CD8-positive, alpha-beta memory T cell (primary cell): ENCODE measurements at places on chromosomes 4 and X.

DNA sequence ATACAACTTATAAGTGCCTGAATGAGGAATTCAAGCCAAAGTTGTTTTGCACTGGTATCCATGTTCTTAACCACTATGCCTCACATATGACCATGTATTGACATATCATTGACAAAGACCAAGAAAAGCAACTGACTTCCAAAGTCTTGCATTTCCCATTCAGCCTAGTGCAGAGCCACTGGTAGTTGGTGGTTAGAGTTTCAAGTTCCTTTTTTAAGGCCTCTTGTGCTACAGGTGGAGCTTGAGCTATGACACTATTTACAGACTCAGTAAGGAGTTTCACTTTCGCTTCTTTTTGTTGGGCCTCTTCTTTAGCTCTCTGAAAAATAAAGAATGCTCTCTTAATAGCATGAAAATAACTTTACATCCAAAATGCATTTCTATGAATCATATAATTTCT, 763.0 kb downstream of the DMD start:
- DNase-seq: peak; percentile 5

- no peak for DNase-seq
These were observed 27.4 kb downstream of the RNF212 start for GRCh38 chr4:1086011-1086410.

DNA sequence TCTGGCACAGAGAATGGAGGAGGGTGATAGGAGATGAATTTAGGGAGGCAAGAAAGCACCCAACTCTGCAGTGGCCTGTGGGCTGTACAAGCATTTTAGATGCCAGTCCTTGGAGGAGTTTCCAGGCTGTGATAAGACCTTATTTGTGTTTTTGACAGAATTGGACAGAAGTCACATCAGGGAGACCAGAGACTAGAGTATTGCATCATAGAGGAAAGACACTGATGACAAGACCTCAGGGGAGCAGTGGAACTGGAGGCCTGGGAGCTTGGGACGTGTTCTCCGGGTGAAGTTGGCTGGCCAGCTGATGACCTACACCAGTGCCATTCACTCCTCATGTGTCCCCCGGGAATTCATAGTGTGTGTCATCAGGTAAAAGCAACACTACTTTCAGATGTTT, 284.0 kb upstream of the ZFP42 start:
- DNase-seq: no peak

DNA sequence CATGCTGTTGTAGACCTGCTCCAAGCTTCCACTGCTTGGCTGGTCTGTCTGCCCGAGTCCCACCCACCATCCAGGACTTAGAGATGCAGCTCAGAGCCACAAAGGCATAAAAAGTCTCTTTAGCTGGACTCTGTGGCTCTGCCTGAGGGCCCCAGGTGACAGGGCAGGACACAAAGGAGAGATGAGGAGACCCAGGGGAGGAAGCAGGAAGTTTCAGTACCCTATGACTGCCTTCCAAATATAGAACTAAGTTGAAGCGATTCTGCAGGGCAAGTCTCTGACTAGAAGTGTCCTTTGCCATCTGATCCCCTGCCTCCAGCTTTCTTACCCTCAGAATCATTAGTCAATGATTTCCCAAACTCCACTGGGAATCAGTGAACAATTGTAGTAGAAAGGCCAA, 11.2 kb upstream of the CXCR3 start:
- DNase-seq: no peak

- DNase-seq: no peak
These were observed 83.3 kb upstream of the KIT start for GRCh38 chr4:54574500-54574899.
